ENCODE measurements at places on chromosomes 4 and X.
A peak's percentile ranks its signal among the peaks of the same experiment; 100 is the strongest.

- no peak for DNase-seq
These were observed 127.6 kb downstream of the EIF4E start for GRCh38 chr4:98801259-98801725.

- DNase-seq, result no peak
These were observed 2139.0 kb downstream of the ARAP2 start for GRCh38 chr4:34105311-34105710.

DNA sequence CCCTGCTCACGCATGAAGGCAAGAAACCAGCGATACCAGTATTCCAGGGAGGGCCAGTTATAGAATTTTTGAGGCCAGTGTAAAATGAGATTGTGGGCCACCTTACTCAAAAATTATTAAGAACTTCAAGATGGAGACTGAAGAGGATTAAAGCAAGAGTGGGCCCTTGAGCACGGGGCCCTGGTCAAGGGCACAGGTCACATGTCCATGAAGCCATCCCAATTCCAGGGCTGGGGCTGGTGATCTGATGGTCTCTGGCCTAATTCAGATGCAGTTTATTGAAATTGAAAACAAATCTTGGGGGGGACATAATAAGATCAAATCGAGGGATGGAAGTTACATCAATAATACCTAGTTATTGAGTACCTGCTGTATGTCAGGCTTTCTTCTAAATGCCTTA lies 58.3 kb downstream of the SMIM20 start:
- no peak for DNase-seq

DNA sequence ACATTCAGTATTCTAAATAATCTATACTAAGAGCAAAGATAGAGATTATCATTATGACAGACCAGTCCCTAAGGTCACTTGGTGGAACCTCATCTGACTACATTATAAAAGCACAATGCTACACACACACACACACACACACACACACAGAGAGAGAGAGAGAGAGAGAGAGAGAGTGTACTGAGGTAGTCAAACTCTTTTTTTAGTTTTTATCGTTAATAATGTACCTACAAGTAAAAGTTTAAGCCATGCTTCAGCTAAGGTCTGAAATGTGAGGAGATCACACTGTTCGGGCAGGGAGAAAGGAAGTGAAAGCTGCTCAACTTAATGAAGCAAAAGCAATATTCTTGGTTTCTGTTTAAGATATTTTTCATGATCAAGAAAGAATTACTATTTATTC lies 75.8 kb upstream of the CCDC160 start:
- no peak for DNase-seq

- no peak for DNase-seq
These were observed at the start of gene SLC25A31 for GRCh38 chr4:127730142-127730913. Gene SLC25A31 (plus strand): TSS chr4:127730400. CDS start chr4:127730546, 146 bp downstream.

GRCh38 chr4:109560687-109561461 lies 828 bp downstream of the MCUB start:
- peak; percentile 33 for DNase-seq

GRCh38 chr4:110944501-110944900 lies 321.6 kb upstream of the PITX2 start:
- no peak for DNase-seq

- DNase-seq, result no peak
These were observed 5.7 kb upstream of the MPC1L start for GRCh38 chrX:40617566-40617965.

DNA sequence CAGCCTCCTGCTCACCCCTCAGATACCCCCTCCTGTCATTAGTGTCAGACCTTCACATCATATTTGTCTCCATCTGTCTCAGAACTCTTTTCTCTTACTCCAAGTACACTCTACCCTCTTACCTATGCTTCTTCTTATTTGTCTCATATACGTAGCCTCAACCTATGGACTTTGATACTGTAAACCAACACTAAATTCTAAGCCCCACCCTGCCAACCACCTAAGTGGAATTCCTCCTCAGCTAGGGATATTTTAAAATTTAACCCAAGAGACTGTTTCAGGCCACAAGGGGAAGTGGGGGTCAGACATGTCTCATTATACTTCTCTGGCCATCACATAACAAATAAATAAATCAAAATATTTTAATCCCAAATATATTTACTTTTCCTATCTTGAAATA lies 778.1 kb upstream of the GRID2 start:
- no peak for DNase-seq

DNA sequence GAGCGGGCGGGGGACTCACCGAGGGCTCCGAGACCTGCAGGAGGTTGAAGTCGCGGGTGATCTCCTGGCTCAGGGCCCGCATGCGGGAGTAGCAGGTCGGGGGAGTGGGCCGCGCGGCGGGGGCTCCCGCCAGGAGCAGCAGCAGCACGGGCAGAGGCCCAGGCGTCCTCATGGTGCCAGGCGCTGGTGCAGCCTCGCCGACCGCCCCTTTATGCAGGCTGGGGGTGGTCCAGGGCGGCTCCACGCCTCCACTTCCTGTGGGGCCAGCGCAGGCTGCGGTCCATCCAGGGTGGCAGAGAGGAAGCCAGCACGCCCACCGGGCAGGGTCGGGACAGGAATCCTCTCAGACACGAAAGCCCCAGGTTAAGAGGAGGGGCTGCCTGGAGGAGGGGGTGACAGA lies at the start of gene CYTL1:
CYTL1 (minus strand) TSS at position 185 of the 400 bp plus-strand sequence; CDS start at position 172, 13 bp downstream.
- no peak for DNase-seq

DNA sequence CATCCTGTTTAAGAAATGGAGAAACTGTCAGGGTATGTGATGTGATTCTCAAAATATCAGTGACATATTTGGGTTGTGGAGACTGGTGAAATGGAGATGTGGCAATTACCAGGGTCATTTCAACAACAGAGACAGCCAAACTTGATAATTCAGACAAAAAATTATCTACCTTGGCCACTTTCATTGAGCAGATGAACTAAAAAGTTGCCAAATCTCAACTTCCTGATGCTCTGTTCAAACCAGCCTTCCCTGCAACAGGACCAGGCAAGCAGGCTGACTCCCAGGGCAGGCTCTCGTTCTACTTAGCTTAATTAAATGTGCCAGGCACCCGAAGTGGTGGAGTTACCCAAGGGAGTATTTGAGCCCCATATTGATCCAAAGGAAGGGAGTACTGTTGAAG lies 199.6 kb downstream of the AFF2 start:
- DNase-seq, result no peak

GRCh38 chr4:116275006-116275405 lies 810.4 kb downstream of the TRAM1L1 start:
- no peak for DNase-seq

DNA sequence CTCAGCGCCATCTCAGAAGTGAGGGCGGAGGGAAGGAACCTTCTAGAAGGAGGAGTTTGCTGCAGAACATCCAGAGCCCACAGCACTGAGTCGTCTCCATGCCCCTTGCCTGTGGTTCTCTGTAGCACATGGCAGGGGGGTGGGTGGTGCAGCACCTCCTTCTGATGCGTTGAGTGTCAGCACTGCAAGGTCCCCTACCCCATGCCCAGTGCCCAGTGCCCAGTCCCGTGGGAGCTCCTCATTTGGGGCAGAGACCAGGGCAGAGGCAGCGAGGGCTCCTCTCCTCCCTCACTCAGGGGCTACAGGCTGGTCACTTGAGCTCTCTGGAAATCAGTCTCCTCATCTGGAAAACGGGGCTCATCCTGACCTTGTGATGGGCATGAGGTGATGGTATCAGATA lies 78.1 kb downstream of the HTRA3 start:
- DNase-seq, result no peak

DNA sequence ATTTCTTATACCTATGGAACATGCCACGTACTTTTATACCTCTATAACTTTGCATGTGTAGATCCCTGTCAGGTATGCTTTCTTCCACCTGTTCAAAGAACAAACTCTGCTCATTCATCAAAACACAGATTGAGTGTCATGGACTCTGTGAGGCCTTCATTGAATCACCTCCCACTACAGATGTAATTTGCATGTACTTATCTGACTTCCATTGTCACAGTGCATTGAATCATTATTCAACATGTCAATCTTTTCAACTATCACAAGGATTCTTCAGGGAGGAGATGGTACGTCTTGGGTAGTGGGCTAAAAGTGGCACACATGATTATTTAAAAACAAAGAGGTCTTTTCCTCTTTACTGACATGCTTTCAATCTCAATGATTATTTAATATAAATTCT lies 24.1 kb downstream of the SPOCK3 start:
- no peak for DNase-seq

- no peak for DNase-seq
These were observed 17.4 kb upstream of the FAM47E start for GRCh38 chr4:76233967-76234678.

DNA sequence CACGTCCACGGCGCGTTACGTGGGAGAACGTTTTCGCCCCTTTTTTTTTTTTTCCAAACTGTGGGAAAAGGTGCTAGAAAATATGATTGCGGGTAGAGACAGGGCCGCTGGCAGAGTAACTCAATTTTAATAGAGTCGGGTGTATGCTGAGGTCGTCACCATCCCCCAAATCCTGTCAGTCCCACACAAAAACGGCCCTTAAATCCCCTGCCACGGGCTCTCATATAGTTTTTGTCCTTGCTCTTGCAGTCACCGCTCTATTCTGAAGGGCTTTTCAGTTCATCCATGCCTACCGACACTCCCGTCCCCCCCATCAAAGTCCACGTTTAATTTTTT lies 796 bp upstream of the MED14 start:
- no peak for DNase-seq

DNA sequence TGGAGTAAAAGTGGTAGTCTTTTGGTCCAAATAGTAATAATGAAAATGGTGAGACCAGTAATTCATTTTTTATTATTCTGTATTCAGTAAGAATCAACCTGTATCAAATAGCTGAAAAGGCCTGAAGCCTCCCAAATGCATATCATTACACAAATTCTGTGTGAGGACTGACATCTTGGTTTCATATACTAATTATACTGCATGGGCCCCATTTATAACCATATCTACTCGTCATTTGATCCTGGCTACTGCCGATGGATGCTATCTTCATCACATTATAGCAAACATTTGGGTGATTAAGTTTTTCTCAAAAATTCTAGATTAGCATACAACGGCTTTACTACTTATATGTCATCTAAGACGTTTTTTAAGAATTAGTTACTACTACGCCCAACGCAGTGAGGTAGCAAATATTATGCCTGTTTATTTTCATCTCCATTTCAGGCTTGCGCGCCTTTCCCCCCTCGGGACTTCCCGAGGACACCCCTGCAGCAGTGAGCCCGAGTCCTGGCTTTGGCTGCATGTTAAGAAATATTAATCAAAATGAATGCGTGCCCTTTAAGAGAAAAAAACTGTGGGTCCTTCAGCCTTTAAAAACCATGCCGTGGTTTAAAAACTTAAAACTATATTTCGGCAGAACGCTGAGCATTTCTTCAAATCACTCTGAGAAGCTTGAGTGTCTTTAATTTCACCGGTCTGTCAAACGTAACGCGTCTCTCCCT lies 814 bp upstream of the MMAA start:
- peak; percentile 2 for DNase-seq

DNA sequence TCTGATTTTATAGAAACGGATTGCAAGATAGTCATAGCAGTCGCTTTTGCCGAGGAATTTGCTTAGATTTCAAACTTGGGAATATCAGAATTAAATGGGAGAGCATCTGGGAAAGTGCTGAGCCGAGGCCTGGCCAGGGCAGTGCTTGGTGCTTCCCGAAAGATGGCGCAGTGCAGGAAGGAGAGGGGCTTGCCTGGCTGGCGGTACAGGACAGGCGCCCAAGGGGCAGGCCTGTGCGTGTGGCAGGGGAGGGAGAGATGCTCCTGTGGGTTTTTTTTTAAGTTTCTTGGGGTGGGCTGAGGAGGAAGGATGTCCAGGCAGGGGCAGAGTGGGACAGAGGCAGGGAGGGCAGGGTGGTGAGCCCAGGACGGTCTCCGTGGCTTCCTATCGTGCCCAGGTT lies 241.1 kb downstream of the AFAP1 start:
- no peak for DNase-seq

DNA sequence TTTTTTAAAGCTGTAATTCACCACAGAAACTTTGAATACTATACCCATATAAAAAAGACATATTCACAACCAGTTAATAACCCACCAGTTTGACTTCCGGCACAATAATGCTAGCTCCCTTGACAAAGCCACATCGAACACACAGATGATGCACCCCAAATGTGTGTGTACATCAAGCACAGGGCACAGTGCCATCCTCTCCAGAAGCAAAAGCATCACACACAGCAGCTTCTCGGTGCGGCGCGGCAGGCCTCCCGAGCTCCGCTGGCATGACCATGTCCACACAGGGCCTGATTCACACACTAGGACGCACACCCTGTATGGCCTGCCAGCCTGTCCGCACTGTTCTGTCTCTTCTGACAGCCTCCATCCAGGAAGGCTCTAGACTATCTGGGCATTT lies 88.0 kb downstream of the LEF1 start:
- DNase-seq, result no peak

- no peak for DNase-seq
These were observed 12.2 kb upstream of the NUP54 start for GRCh38 chr4:76160355-76160754.

DNA sequence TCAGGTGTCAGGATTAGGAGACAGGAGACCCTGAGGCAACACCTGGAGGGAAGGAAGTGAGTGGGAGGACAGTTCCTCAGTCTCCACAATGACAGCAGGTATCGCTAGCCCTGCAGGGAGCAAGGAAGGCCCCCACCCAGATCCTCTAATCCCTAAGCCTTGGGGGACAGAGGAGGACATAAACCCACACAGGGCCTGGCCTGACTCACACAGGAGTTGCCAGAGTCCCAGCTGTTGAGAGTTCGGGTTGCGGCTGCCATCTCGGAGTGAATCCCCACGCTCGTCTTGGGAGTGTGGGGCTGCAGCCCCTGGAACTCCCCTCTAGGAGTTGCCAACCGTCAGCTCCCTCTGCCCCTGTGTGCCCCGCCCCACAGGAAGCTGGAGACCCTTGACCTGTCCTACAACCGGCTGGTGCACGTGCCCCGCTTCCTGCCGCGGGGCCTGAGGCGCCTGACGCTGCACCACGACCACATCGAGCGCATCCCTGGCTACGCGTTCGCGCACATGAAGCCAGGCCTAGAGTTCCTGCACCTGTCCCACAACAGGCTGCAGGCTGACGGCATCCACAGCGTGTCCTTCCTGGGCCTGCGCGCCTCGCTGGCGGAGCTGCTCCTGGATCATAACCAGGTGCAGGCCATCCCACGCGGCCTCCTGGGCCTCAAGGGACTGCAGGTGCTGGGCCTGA lies 9.2 kb upstream of the BGN start:
- no peak for DNase-seq

DNA sequence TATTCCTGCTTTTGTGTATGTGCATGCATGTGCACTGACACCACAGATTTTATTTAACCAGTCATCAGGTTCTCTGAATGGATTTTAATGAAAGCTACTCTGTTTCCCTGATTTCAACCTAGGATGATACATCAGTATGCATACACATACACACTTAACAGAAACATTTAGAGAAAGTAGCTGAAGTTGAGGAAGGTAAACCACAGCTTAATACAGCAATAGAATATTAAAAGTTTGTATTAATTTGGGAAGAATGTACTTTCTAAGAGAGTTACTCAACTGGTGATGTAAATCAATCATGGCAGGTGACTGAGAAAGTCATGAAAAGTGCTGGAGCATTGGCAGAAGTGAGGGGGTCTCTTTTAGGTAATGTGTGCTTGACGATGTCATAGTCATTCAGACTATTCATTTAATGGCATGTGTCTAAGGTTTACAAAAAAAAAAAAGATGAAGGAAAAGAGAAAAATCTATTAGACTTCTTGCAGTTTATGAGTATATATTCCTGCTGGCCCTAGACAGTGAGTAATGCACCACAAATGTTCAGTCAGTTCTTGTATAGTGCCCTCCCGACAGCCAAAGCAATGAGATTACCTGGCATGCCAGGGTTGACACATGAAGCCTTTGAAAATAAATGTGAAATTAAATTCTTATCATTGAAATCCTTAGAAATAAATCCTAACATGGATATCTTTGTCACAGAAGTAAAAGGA lies 187.6 kb downstream of the RAPGEF2 start:
- no peak for DNase-seq

Data from activated T-helper 9 cell treated with anti-CD3 and anti-CD28 coated beads, Interleukin-2, amount 50 U/mL, for 16 hours (primary cell).